ENCODE measurements at places on chromosomes 3 and 15. TPM values are rescaled to one million over a fixed set of nuclear protein-coding genes. Genes with fewer than 3 reads are reported as not detected.

Gene HRH1
- total RNA-seq = 38.1 TPM

Gene KBTBD13
- total RNA-seq = not detected

Gene NPTN
- 107 TPM for total RNA-seq

Gene NUDT16
- total RNA-seq = 14.9 TPM

Gene ETFA
- 152 TPM for total RNA-seq

Gene TCAIM
- 10.5 TPM for total RNA-seq

Gene TPM1
- total RNA-seq = 394 TPM

Gene CDV3
- 76.8 TPM for total RNA-seq

Gene CASR
- total RNA-seq = not detected

Gene CD86
- total RNA-seq = not detected

Gene MYO5C
- 0.16 TPM for total RNA-seq

Gene ZBTB47
- total RNA-seq = 45.8 TPM

Gene THBS1
- total RNA-seq = 791 TPM

Gene IL17RE
- 0.63 TPM for total RNA-seq

Gene IMPG2
- 0.86 TPM for total RNA-seq

Gene CLDN18
- total RNA-seq = not detected

Gene RARRES1
- total RNA-seq = 174 TPM

Gene NEO1
- 15.6 TPM for total RNA-seq

Gene TMEM212
- total RNA-seq = not detected

Gene PLOD2
- 65.9 TPM for total RNA-seq

Gene VIPR1
- total RNA-seq = not detected

Gene SI
- total RNA-seq = not detected

Gene CHL1
- total RNA-seq = 16.2 TPM

Gene PLA2G4E
- not detected for total RNA-seq

Gene HYAL1
- 2.7 TPM for total RNA-seq

Gene ZNF860
- 0.32 TPM for total RNA-seq

Gene GRK7
- not detected for total RNA-seq

Gene SCN11A
- total RNA-seq = not detected

Gene RBP2
- not detected for total RNA-seq

Gene TGFBR2
- total RNA-seq = 75.4 TPM

Gene LRRK1
- 10.8 TPM for total RNA-seq

Gene FANCD2OS
- total RNA-seq = not detected

Gene TMCO5A
- not detected for total RNA-seq

Gene ADAMTS7
- total RNA-seq = 4.1 TPM

Gene FHIT
- 0.77 TPM for total RNA-seq

Gene SCAANT1
- not detected for total RNA-seq

Gene CPN2
- not detected for total RNA-seq

Gene TMEM44
- 8.5 TPM for total RNA-seq

Gene STRA6
- 0.79 TPM for total RNA-seq

Gene MED12L
- 0.09 TPM for total RNA-seq

Gene CLDN11
- 632 TPM for total RNA-seq

Gene RTF1
- 8.2 TPM for total RNA-seq

Data from bronchial smooth muscle cell (primary cell).